EH (cell line): ENCODE measurements at places on chromosomes 11 and 22.
A peak's percentile ranks its signal among the peaks of the same experiment; 100 is the strongest.

- DNase-seq: no peak
These were observed 29.2 kb downstream of the CERK start for GRCh38 chr22:46708766-46709330.

GRCh38 chr11:1882265-1883238 is 9.1 kb downstream of the PRR33 start:
- peak; percentile 61 for DNase-seq

DNA sequence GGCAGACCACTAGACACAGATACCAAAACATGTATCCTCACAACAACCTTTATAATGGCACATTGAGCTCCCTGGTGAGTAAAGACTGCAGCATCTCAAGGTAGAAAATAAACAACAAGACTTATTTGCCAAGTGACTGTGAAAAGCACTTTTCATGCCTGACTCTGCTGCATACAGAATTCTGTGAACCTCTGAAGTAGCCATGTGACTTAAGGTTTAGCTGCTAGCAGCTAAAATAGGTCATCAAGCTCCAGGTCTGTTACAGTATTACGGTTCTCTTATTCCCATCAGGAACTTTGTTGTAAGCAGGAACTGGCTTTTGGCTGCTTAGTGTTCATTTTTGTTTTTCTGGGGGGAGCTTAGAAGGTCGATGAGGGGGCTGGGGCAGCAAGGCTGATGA is 139.4 kb downstream of the PAX6 start:
- DNase-seq: no peak

DNA sequence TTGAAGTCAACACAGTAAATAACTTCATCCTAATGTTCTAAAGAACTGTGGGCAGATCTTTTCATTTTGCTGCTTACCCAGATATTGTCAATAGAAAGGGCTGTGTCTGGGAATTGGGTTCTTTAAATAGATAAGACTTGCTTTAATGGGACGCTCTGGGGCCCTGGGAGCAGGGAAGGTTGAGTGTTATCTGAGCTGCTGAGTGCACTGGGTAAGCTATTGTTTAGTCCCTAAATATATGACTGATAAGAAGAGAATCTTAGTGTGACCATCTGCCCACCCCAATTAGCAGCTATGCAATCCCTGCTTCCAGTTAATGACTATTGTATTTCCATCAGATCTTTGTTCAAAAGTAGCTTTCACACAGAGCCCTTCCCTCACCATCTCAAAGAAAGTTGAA is 44.4 kb downstream of the ARHGAP42 start:
- no peak for DNase-seq

- DNase-seq: no peak
These were observed 4.3 kb upstream of the PDE2A start for GRCh38 chr11:72678524-72678923.
